ENCODE measurements at places on chromosomes 1 and 21.

DNA sequence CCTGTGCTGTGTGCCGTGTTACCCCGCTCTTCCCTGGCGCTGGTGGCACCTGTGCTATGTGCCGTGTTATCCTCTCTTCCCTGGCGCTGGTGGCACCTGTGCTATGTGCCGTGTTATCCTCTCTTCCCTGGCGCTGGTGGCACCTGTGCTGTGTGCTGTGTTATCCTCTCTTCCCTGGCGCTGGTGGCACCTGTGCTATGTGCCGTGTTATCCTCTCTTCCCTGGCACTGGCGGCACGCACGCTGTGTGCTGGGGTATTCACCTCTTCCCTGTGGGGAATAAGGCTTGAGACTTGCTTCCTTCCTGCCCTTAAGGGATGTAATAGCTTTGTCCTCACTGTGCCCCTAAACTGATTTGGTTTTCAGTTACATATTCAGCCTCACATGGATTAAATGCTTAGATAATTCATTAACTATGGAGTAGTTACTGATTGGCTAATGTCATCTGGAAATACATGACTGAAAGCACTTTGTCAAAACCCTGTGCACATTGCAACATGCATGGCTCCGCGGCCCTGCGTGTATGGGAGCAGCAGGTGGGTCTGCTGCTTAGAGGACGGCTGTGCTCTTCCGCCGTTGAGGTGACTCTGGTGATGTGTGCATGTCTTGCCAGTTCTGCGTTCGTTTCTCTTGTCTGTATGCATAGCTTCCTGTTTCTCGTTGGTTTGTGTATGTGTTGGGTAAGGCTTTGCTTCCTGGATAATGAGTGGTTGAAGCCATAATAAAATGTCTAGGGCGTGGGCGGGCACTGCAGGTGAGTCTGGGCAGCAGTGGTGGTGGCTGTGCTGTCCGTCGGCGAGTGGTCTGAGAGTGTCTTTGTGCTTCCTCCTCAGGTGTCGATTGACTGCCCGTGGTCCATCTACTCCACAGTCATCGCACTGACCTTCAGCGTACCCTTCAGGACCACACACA, 17.9 kb upstream of the PWP2 start:
- no peak for DNase-seq

GRCh38 chr1:156797212-156797871, 19.3 kb downstream of the SH2D2A start:
- DNase-seq, result peak; percentile 41

GRCh38 chr21:38081708-38082107, 165.5 kb upstream of the KCNJ6 start:
- no peak for DNase-seq

DNA sequence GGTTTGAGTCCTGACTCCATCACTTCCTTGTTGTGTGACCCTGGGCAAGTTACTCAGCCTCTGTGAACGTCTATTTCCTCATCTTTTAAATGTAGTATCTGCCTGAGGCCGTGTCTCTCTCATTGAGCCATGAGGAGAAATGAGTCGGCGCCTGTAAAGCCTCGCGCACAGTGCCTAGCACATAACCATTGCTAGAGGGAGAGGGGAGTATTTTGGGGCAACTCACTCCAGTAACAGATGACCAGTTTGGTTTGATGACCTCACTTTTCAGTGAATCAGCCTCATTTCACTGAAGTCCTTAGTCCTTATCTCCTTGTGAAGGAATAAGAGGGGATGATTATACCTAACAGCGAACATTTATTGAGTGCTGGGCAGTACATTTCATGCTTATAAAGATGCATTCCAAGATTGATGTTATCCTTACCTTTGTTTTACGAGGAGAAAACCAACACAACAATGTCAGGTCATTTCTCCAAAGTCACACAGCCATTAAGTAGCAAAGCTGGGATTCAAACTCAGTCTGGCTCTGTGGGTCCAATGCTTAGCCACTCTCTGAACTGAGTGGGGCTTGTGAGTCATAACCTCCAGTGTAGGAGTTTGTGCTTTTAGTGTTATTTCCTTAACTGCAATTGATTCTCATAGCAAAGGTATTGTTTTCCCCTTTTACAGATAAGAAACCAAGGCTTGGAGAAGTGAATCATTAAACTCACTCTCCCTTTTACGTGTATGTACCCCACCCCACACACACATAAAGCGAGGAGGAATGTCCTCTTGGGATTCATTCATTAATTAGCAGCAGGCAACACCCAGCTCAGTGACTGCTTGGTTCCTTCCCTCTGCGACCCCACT, 25.9 kb downstream of the KCNC4 start:
- DNase-seq, result no peak

GRCh38 chr1:60848583-60849188, 233.7 kb upstream of the NFIA start:
- no peak for DNase-seq

DNA sequence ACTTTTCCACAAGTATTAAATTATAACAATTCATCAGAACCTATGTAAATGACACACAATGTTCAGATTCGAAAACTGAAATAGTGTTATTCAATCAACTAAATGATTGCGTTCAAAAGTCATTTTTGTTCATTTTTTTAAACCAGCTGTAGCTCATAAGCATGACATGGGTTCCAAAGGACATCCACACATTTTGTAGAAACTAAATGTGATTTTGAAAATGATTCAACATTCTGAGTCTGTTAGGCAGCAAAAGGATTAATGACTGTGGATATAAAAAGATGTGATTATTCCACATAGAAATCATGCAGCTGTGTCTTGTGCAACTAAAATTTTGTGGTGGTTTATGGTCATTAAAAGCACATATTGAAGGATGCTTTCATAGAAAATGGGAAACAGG, 204.5 kb downstream of the BRINP3 start:
- no peak for DNase-seq

DNA sequence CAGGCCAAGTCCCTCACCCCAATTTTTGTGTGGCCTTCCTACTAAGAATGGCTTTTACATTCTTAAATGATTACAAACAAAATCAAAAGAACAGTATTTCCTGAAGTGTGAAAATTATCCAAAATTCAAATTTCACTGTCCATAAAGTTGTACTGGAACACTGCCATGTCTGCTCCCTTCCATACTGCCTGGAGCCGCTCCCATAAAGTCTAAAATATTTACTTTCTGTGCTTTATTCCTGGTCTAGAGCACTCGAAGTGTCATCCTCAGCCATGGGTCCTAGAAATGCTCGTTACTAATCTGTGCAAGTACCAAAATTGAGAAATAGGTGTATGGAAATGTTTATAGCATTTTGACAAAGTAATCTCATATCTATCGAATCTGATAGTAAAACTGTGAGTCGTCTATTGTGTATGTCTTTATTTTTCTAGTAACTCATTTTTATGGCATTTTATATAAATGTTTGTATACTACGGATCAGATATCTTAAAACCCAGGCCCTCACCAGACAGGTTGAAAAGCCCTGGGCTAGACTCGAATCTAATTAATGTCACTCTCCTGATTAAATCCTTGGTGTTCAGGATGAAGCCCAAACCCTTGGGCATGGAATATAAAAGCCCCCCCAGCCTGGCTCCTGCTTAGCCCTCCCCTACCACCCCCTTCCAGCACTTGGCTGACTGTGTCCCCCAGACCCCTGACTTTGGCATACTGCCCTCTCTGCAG, 4.9 kb downstream of the LBR start:
- no peak for DNase-seq

GRCh38 chr1:115837740-115838421, 3.0 kb downstream of the NHLH2 start:
- DNase-seq, result peak; percentile 77

DNA sequence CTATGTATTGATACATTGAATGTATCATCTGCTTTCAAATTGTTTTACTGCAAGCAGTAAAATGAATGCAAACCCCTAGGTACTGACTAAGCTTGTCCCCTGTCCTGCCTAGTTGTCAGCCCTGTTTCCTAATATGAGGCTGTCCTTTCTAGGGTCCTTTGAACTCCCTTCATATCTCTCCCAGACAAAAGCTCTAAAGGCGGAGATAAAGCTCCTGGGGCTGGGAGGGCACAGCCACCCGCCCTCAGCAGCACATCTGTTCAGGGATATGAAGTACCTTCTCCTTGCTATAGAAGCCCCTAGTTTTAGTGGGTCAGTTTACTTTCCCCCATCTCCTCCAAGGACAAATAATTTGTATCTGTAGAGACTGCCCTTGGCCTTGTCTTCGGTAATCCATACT, 93.1 kb upstream of the ETS2 start:
- DNase-seq, result no peak

GRCh38 chr21:24903994-24904635, 703.2 kb downstream of the MRPL39 start:
- no peak for DNase-seq

DNA sequence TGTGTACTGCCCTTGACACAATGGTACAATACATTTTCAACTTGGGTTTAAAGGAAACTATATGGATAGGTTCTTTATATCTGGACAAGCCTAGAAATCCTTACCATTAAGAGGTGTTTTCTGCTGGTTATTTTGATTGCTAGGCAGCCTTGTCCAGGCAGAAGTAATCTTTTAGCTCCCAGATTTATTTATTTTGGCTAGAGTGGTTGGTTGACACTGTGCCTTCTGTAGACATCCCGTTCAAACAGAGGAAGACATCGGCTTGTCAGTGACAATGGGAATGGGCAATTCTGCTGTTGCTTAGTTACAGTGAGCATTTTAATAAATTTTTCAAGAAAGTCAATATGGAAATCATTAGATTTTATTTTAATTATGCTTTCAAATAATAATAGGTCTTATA, 138.8 kb downstream of the VPS13D start:
- no peak for DNase-seq

GRCh38 chr21:45532826-45533360, 9.3 kb downstream of the SLC19A1 start:
- DNase-seq, result no peak

- DNase-seq, result no peak
These were observed 66.9 kb upstream of the USP24 start for GRCh38 chr1:55282058-55282457.

- no peak for DNase-seq
These were observed 3.6 kb downstream of the ETS2 start for GRCh38 chr21:38809198-38809878.

DNA sequence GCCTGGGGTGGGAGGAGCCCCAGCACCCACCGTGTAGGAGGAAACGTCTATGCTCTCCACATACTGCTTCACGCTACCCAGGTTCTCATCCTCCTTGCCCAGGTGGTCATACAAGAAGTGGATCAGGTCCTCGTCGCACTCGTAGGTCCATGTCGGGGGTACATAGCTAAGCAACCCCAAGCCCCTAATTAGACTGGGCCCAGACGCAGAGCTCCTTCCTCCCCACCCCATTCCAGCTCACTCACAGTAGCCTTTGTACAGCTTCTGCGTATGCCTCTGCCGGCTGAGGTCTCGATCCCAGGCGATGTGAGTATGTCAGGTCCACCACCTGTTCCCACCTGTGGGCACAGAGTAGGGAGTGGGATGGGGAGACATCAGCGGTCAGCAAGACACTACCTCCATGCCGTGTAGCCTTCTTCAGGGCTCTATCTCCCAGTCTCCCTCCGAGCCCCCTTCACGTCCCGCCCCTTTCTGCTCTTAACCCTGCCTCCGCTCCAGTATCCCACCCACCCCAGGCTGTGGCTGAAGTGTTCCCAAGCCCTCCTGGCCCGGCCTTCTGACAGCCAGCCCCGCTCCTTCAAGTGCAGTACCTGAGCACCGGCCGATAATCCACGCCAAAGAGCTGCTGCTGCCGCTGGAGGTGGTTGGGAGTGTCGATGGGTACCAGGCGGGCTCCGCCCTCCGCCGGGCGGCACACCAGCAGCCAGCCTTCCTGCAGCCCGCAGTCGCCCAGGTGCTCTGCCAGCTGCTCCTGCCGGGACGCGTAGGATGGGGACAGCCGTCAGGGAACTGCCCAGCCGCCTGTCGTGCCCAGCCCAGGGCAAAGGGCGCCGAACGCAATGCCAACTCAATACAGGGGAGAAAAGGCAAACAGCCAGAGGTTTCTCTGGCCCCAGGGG, 919 bp downstream of the HECTD3 start:
- no peak for DNase-seq

DNA sequence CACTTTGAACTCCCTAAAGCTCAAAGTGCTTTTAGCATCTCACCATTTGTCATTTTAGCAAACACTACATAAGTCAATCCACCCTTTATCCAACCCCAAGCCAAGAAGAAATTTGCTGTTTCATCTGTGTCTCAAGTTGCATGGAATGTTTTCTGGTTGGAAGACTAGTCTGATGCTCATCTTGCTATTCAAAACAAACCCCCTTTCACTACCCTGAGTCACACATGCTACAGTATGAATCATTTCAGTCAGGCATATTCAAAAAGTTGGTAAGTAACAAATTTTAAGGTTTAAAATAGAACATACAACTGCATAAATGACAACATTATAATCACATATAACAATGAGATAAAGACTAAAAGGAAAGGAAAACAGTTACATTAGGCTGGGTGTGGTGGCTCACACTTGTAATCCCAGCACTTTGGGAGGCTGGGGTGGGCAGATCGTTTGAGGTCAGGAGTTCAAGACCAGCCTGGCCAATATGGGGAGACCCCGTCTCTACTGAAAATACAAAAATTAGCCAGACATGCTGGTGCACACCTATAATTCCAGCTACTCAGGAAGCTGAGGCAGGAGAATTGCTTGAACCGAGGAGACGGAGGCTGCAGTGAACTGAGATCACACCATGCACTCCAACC, 38.7 kb downstream of the DSTYK start:
- DNase-seq, result no peak

DNA sequence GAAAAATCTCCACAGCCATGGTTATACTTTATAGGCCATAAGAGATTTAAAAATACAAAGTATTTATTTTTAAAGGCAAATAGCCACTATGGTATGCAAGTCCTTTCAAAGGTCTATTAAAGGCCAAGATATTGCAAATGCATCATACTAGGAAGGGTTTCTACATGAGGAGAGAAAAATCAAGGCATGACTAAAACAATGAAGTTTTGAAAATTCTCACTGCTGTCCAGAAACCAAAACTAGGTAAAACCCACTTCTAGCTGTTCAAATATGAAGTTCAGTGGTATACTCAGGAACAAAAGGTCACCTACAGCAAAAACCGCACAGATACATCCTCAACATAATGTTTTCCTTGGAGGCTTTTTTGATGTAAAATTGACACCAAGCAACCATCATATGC, 75.0 kb downstream of the EPS15 start:
- DNase-seq, result no peak

GRCh38 chr21:38126666-38127303, 130.0 kb upstream of the KCNJ15 start:
- DNase-seq, result peak; percentile 72

DNA sequence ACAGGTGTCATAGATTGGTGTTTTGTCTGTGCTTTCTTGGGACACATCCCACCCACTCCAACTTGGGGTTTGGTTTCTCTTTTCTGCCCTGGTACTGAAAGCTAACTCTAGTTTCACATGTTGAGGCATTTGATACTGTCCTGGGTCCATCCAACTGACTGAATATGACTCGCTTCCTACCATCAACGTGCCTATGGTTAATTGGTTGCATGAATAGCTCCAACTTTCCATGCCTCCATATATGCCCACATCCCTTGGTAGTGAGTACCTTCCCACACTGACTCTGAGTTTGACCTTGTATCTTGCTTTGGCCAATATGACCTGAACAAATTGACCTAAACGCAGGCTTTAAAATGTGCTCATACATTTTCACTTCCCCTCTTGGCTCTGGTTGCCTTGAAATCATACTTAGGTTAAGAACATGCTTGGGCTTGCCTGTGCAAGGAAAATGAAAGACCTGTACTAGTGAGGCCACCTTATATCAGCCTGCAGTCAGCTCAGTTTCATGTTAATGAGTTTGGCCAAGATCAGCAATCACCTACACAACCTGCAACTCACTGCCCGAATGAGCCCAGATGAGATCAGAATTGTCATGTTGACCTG, 81.0 kb upstream of the KCNK2 start:
- DNase-seq, result no peak
